ENCODE measurements at places on chromosomes 13 and 19.

GRCh38 chr19:38702278-38702677 lies 42.0 kb downstream of the CAPN12 start:
- no peak for DNase-seq

DNA sequence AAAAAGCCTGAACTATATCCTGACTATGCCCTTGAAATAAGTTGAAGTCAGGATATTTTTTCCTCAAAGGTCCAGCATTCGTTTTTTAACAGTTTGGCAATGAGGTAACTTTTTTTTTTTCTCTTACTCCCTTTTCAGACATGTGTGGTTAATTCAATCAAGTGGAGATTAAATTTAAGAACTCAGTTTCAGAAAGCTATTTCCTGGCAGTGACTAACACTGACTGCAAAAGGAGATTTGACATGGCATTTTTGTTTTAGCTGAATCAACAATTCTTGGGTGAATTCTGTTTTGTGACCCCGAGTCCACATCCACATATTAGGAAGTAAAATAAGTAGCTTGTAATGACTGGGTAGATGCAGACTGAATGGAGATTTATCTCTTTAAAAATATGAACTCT lies 716.4 kb downstream of the PCDH9 start:
- DNase-seq = no peak

GRCh38 chr13:49165798-49166752 lies 54.1 kb upstream of the MLNR start:
- DNase-seq = no peak

DNA sequence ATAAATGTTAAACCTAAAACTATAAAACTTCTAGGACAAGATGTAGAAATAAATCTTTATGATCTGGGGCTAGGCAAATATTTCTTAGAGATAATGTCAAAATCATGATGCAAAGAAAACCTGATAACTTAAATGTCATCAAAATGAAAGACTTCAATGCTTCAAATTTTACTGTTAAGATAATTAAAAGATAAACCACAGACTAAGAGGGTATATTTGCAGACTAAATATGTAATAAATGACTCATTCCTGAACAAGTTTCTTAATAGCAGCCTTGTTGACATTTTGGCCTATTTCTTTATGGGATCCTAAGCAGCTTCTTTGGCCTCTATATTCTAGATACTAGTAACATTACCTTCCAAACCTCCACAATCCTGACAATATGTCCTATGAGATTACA lies 2878.3 kb upstream of the PCDH20 start:
- DNase-seq = no peak

DNA sequence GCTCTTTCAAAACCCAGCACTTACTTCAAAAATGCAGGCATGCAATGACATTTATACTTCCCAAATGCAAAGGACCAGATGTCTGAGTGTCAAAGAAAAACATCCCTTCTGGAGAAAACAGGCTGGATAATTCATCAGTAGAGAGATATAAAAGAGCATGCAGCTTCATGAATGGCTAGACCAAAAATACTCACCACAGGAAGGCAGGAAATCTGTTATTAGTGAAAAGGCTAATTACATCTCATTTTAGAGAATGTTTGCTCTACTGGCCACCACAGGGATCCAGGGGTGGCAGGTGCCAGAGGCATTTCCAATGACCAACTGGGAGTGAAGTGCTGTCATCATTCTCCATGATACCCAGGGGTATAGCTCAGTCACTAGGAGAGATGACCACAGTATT lies 106.5 kb downstream of the LHFPL6 start:
- no peak for DNase-seq

- no peak for DNase-seq
Observed at GRCh38 chr13:110156301-110157049, 150.5 kb downstream of the COL4A1 start.

DNA sequence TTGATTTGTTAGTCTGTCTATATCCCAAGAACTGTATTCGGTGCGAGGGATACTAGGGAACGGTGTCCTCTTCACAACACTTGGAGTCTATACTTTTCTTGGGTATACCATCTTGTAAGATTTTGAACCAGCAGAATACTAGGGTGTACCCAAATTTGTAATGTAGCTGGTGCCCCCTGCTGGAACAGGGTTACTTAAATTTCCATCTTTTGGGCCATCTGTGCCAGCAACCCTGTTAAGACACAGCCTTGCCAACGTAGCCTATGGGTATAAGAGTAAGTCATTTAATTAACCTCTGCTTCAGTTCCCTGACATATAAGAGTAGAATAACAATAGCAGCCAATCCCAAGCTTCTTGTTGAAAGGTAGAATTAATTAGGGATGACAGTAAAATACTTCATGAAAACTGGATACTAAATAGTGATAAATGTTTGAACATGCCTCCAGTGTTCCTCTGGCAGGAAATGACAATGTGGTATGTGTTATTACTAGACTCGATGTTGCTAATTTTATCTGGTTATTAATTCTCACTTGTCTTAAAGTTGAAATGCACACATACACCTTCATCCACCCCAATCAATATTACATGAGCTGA lies 607.6 kb downstream of the FGF9 start:
- DNase-seq = no peak

DNA sequence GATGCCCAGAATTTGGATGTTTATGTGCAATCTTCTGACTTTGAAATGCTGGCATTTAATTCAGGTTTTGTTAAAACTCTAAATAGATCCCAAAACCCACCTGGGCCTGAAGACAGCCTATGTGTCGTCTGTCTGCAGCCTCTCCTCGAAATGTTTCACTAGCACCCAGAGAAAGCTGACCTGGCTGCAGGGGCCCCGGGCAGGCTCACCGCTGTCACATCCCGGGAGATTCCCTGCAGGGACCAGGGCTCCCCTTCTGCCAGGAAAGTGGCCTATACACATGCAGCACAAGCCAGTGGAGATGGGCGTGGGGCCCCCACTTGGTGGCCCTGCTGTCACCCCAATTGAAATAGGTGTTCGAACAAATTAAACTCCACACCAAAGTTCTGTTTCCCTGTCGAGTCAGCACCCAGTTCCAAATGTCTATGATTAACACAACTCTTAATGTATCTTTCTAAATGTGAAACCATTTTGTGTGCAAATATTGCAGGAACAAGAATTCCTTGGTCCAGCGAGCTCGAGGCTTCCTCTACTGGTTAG lies 145.8 kb upstream of the ZNF507 start:
- no peak for DNase-seq

- DNase-seq = no peak
Observed at GRCh38 chr13:99900960-99901359, 70.6 kb downstream of the ZIC5 start.

GRCh38 chr19:51440846-51441409 lies 17.3 kb downstream of the SIGLEC8 start:
- no peak for DNase-seq

- DNase-seq = no peak
Observed at GRCh38 chr19:35724560-35724959, 6.8 kb downstream of the KMT2B start.

Measured in skin of body (tissue), 3 donors.